ENCODE measurements at places on chromosomes 1 and 21.

GRCh38 chr21:31553461-31553860, 106.0 kb upstream of the SOD1 start:
- DNase-seq, result no peak

DNA sequence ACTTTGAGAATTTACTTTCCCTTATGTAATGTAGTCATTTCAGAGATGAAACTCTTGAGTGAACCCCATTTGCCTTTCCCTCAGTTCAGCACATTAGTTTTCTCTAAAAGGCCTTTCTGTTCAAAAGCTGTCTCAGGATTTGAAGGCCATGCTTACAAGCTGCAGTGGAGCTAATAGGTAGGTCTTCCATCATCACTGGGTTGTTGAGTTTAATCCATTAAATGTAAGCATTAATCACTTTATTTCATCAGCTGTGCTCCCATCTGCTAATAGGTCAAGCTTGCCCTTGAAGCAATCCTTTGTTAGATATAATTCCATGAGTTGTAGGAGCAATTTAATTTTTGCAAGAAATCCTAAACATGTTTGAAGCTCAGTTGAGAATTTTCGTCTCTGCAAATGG, 422.2 kb upstream of the ZP4 start:
- DNase-seq, result no peak

- DNase-seq, result no peak
These were observed 590.8 kb upstream of the PRMT6 start for GRCh38 chr1:106465666-106466065.

GRCh38 chr1:226736001-226736907, 2.8 kb downstream of the ITPKB start:
- no peak for DNase-seq

GRCh38 chr1:7145947-7146346, 360.7 kb downstream of the CAMTA1 start:
- no peak for DNase-seq

- DNase-seq, result no peak
These were observed 69.4 kb upstream of the SAMSN1 start for GRCh38 chr21:14615359-14615974.

- DNase-seq, result no peak
These were observed 55.4 kb downstream of the ARHGEF10L start for GRCh38 chr1:17594690-17595601.

DNA sequence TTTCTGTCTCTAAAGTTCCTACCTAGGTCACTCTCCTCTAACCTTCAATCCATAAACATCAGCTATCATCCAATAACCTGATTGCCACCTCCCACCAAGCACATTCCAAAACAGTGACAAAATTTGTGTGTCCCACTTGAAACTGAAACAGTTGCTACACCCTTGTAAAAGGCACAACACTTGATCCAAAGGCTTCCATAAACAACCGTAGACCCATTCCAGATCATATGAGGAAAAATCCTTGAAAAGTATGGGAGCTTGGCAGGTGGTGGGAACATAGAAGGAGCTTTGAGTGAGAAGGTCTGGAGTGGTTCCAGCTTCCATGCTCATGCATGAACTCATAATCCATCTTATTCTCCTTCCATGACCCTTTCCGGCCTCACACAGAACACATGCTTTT, 82.0 kb upstream of the ATP1A1 start:
- DNase-seq, result no peak

DNA sequence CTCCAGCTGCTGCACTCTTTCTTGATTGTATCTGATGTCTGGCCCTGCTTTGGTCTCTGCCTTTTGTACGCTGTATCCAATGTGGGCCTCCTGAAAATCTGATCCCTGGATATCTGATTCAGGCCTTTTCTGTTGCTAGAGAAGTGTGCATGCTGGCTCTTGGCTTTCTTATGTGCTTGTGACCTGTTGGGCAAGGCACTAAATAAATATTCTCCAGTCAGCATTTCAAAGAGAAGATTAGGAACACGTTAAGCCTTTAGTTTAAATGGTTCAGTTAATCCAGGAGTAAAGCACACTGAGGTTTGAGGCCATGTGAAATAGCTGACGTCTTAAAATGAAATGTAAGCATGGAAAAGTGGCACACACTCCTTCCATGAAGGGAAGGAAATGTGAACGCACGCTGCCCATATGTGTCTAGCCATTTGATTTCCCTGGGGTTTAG, 9.3 kb upstream of the F3 start:
- no peak for DNase-seq

- no peak for DNase-seq
These were observed 28.8 kb upstream of the CDCA8 start for GRCh38 chr1:37663426-37664000.

- no peak for DNase-seq
These were observed 99.8 kb downstream of the PTPN14 start for GRCh38 chr1:214451596-214451995.

DNA sequence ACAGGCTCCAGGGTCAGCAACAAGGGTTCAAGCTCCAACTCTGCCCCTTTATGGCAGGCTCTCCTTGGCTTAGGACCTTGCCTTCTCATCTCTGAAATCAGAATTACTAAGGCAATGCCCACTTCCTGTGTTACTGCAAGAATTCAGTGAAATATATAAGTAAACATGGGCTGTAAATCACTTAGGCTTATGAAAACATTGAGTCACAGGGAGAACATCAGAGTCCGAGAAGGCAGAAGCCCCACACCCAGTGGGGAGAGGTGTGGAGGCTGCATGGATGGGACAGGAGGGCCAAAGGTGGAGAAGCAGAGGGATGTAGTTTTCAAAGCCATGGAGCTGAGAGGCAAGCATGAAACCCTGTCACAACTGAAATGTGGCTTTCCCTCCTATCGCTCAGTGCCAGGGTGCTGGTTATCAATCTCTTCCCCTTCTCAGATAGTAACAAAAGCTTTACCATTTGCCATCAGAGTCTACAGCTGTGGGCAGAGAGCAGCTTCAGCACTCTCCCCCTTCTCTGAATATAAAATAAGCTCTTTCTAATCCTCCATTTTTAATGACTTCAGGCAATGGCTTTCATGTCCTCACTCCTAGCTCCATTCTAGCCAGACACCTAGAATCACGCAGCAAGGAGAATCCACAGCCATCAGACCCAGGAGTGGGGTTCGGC, 3.4 kb downstream of the RGS8 start:
- no peak for DNase-seq

GRCh38 chr1:235527196-235527814, 23.1 kb upstream of the B3GALNT2 start:
- DNase-seq, result no peak

DNA sequence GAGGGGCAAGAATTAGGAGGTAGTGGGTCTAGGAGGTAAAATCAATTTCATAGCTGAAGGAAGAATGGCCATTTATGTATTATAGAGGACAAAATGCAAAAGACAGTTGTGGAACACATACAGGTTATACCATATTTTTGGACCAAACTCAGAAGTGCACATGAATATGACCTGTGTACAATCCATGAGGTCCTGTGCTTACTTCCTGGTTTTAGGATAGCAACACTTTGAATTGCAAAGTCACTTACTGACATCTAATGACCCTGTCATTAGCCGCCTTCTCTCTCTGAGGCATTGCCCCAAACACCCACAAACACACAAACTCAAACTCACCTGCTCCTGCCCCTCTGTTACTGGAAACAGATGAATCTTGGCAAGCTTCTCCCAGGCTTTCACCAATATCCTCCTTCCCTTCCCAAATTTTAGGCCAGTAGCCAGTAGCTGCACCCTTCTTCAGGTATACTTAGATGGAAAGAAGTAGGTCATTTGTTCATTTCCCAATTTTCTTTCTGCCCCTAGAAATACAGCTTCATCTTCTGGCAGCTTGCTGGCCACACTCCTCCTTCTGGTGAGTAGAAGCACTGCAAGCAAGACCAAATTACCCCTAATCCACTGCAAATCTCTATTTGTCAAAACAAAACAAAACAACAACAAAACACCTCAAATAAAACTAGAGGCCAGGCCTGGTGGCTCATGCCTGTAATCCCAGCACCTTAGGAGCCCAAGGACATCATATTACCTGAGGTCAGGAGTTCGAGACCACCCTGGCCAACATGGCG, 13.7 kb upstream of the RPL5 start:
- no peak for DNase-seq

- DNase-seq, result no peak
These were observed 63.7 kb downstream of the MAP10 start for GRCh38 chr1:232868793-232869491.

DNA sequence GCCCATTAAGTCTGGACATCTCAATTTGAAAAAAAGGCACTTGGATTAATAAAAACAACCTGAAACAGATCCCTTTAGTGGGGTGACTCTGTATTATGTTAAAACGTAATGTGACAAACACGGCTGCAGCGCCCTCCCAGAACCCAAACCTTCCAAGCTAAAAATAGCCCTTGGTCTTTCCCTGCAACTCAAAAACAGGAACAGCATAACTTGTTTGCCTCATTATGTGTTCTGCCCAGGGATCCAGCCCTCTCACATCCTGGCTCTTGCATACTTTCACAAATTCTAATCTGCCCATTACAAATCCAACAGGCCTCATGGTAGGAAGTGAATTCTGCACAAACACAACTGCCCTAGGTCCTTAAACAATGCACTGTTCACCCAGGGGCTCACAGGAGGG, 94.7 kb upstream of the GADD45A start:
- no peak for DNase-seq

GRCh38 chr1:245279346-245279745, 124.6 kb downstream of the KIF26B start:
- no peak for DNase-seq

- no peak for DNase-seq
These were observed 618 bp downstream of the SH3BGR start for GRCh38 chr21:39452207-39452969.

All from activated T-helper 9 cell treated with anti-CD3 and anti-CD28 coated beads, Interleukin-2, amount 50 U/mL, for 16 hours (primary cell).